ENCODE measurements at places on chromosomes 7 and 10. TPM values are rescaled to one million over a fixed set of nuclear protein-coding genes. Genes with fewer than 3 reads are reported as not detected.

EXOC4 gene
- 116 TPM for total RNA-seq

FAM25A gene
- not detected for total RNA-seq

CCDC3 gene
- 7.8 TPM for total RNA-seq

LRRN3 gene
- total RNA-seq = 9.3 TPM

IDI2 gene
- not detected for total RNA-seq

CALML5 gene
- not detected for total RNA-seq

MKI67 gene
- total RNA-seq = 0.24 TPM

DNA sequence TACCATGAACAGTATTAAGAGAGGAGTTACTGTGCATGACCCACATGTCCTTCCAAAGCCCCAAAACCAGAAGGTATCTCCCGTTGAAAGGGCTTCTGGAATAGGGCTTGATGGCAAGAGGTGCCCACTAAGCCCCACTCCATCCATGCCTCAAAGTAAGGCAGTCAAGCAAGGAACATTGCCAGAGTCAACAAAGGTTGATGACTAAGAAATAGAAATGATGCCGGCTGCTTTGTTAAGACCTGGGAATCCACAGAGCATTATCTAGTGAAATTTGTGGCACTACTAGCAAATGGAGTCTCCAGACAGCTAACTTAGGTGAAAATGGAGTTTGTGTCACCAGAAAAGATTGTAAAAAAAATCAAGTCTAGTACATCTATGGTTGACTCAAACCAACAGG is 6.2 kb downstream of the SFR1 start:
- DNase-seq = no peak

DNA sequence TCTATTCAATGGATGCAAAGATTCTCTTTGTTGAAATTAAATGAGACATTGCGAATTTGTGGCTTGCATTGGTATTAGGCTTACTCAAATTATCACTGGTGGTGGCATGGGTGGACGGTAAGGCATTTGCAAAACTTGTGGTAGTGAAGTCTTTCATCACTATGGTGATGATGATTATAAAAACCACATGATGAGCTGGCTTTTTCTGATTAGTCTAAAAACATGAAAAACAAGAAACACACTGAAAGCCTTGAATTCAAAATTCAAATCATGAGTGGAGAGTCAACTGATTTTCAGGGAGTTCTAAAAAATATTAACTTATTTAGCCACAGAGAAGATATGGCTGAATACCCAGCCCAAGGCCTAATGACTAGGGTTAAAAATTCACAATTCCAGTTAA is 99.8 kb upstream of the HGF start:
- no peak for DNase-seq

- no peak for DNase-seq
Observed at GRCh38 chr7:24334627-24335026, 50.6 kb downstream of the NPY start.

DNA sequence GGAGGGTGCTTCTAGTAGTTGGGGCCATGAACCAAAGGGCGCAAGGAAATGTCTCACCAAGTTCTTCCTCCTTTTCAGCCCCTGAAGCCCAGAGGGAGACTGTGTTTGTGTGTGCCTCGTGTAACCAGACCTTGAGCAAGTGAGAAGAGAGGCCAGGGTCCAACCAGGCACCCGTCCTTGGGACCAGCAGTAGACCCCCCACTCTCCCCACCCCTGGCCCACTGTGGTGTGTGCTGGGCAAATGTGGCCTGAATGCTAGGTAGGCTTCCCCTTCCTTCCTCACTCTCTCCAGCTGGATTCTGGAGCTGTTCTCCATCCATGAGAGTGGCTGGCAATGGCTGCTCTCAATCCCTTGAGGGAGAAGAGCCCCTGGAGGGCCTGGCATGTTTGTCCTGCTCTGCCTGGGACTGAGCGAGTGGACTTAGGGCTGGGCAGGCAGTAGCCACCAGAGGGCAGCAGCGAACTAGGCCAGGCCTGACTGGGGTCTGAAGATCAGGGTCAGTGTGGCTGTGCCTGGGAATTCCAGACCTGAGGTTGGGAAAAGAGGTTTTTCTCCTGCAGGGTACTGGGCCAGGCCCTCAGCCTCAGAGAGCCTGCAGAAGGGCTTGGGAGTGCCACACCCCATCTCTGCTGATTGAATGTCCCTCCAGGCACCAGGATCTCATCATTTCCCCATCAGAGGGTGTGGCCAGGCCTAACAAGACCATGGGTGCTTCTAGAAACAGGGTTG is 12.5 kb downstream of the SFRP5 start:
- peak; percentile 68 for DNase-seq

DNA sequence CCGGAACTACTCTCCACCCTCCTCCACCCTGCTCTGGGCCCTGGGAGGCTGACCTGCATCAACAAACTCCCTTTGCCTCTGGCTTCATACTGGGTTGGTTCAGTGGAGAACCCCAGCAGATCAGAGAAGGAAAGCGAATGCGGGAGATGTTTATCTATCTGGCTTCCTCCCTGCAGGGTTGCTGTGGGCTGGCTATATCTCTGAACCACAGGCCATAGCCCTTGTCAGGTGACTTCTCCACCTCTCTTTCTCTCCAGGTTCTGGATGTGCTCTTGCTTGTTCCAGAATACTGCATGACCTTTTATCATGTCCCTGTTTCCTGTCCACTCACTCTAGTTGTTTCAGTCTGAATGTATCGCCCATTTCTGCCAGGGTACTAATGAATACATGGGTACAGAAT is 51.7 kb upstream of the IFRD1 start:
- DNase-seq = no peak

GRCh38 chr10:188546-188945 is 53.3 kb downstream of the ZMYND11 start:
- DNase-seq = no peak

DNA sequence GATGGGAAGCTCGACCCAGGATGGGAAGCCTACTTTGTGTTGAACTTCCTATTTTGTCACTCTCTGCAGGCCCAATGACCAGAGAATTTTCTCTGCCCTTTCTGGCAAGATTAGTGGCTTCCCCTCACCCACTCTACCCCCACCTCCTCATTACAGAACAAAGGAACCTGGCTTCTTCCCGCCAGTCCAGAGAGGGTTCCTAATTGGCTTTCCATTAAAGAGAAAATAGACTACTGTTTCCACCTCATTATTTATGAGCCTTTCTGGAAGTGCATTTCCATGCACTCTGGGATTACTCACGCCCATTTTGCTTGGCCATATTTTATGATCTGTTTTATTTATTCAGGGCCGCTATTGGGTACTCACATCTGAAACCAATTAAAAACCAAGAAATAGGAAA is 94.9 kb upstream of the TCF7L2 start:
- no peak for DNase-seq

- no peak for DNase-seq
Observed at GRCh38 chr7:133275008-133275407, 22.1 kb downstream of the EXOC4 start.

GRCh38 chr10:20108021-20108420 is 291.8 kb downstream of the PLXDC2 start:
- no peak for DNase-seq

GRCh38 chr7:69739190-69739589 is 140.9 kb downstream of the AUTS2 start:
- DNase-seq = no peak
